ENCODE measurements at places on chromosomes 4 and X. TPM values are rescaled to one million over a fixed set of nuclear protein-coding genes. Genes with fewer than 3 reads are reported as not detected.

Gene MAGED4B
- total RNA-seq: 16.9 TPM

Gene PCSK1N
- 52.0 TPM for total RNA-seq

Gene TRMT2B
- total RNA-seq: 15.1 TPM

Gene SYTL5
- total RNA-seq: 0.40 TPM
